ENCODE measurements at places on chromosomes 12 and 14.
A peak's percentile ranks its signal among the peaks of the same experiment; 100 is the strongest.

DNA sequence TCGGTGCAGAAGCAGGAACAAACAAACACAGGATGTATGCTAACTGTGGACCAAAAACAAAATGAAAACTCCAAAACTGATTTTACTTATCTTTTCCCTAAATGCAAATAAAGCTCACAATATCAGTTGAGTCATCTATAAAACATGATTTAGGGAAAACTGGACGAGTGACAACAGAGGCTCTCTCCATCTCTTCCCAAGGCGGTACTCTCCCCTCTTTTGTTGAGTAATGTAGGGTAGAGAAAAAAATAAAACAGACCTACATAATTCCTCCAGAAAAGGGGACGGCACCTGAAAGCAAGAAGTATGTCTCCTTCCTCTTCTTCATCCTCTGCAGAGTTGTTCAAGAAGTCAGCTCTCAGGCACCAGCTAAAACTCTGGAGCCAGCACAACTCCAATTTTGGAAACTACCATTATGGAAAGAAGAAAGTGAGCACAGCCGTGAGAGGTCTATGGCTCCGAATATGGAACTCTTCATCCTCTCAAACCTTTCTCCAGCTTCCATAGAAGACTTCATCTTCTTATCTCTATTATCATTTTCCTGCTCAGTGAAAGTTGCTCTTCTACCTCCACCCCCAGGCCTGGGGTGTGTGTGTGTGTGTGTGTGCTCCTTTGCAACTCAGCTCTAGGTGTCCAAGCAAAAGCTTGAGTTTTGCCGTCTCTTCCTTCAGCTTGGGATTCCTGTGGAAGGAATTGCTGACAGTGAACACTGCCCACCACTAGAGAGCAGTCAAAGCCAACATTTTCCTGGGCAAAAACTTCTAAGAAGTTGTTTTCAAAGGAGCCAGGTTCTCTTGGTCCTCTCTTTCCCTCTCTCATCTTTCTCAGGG is 155.4 kb downstream of the DIO2 start:
- DNase-seq, result no peak

DNA sequence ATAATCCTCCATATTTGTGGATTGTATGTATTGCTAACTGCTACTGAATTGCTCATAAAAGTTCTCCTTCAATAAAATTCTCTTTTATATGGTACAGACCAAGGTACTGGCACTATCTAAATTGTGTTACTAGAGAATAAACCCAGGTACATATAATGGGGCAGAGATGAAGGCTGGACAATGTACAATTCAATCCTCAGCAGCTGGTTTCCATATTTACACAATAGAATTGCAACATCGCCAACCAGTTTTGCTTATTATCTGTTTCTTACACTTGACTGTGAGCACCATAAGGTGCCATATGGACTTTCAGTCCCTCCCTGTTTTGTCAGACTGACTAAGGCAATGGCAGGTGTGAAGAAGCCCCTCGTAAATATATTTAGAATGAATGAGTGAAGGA is 18.1 kb downstream of the KITLG start:
- no peak for DNase-seq

GRCh38 chr12:57766464-57767304 is at the start of gene CYP27B1:
CYP27B1 (minus strand) TSS chr12:57767078; CDS start chr12:57767041, 37 bp downstream.
- no peak for DNase-seq

GRCh38 chr14:22630486-22630885 is 13.7 kb downstream of the OR6J1 start:
- DNase-seq, result no peak

- no peak for DNase-seq
These were observed 12.5 kb downstream of the PGAM5 start for GRCh38 chr12:132723015-132723763.

DNA sequence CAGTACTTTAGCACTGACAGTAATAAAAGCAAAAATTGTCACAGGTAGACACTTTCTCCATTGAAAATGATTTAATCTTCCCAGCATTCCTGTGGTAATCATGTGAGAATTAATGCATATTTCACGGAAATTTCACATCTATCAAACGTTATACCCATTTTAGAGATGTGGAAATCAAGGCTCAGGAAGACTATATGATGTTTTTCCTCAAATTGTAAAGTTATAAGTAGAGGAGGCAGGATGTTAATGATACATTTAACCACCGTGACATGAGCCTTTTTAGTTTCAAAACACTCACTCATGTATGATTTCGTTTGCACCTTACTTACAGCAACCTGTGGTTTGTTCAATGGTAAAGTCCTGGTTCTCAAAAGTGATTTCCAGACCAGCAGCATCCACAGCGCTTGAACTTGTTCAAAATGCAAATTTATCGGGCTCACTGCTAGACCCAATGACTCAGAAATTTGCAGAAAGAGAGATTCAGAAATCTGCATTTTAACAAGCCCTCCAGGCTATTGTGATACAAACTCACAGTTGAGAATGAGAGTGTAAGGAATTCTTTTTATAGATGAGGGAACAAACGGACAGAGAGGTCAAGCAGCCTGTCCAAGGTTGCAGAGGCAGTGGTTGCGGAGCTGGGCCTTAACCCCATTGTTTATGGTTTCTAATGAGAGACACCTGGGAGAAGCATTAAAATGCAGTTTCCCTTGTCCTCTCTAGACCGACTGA is 654.8 kb upstream of the TBX3 start:
- DNase-seq, result no peak

DNA sequence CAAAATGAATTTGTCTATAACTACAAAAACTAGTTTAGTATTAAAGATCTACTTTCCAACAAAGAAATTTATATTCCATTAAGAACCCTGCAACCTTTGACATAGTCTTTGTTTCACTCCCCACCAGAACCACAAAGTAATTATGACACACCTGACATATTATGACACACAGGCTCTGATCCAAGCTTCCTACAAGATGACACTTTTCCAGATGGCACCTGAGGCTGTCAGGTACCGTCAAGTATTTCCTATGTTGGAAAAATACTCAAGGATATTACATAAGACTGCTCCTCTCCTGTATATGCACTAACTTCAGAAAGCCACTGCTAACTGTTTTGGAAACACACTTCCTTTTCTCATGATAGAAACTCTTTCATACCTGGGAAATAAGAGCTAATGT is 38.9 kb downstream of the STXBP6 start:
- no peak for DNase-seq

GRCh38 chr12:59600171-59600570 is 4.3 kb downstream of the SLC16A7 start:
- no peak for DNase-seq

DNA sequence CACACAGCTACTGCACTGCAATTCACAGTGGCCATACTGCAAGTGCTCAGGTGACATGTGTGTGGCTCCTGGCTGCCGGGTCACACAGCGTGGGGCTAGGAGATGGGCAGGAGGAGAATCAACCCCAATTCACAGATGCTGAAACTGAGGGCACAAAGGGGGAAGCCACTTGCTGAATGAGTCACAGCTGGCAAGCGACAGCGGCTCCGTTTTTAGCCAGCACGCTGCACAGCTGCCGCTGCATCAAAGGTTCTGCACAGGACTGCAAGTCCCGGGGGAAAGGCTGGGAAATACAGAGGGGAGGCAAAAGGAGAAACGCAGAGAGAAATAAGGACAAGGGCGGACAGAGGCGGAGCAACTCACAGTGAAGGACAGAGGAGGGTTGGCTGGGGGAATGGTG is 57.9 kb downstream of the KDM2B start:
- no peak for DNase-seq

DNA sequence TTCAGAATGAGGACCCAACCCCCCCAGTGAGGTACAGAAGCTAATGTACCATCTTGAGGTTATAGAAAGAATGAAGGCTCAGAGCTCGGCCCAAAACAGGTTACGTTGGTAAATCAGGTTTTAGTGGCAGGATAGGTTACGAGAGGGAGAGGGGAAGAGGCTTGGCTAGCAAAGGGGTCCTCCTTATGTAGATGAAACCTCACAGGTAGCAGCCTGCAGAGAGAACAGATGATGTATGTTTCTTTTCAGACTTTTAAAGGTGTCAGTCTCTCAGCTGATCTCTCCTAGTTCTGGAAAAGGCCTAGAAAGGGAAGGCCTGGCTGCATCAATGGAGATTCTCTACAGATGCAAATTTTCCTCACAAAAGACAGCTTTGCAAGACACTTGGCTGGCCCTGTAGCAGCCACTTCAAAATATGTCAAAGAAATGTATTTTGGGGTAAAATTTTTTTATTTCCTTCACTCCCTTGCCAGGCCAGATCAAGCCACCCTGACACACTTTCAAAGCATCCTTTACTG is 71.7 kb upstream of the CPSF6 start:
- no peak for DNase-seq

DNA sequence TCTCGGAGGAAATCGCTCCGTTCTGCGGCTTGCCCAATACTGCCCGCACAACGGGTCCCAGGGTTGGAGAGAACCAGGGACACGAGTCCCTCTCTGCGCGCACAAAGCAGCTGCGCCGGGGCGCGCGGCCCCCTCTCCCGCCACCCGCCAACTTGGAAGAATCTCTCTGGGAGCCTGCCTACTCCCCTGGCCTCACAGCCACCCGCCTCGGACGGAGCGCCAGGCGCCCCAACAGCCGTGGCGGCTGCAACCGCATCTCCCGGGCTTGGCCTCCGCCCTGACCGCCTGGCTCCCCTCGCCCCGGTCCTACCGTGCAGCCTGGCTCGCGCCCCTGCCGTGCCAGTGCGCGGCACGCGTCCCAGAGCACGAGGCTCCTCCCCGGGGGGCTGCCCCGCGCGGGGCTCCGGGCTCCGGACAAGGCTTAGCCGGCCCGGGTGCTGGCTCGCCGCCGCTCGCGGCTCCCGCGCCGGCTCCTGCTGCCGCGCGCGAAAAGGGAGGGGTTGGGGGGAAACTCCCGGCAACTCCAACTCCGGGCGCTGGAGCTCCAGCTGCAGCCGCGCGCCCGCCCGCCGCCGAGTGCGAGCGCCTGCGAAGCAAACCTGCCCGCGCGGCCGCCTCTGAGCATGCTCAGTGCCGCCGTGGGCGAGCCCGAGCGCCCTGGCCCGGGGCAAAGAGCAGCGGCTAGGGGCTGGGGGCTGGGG is at the start of gene STXBP6:
Gene STXBP6, minus strand, starts transcription at position 580 of the 701 bp plus-strand sequence. CDS start 75,329 bp downstream, outside the sequence.
- DNase-seq, result no peak

DNA sequence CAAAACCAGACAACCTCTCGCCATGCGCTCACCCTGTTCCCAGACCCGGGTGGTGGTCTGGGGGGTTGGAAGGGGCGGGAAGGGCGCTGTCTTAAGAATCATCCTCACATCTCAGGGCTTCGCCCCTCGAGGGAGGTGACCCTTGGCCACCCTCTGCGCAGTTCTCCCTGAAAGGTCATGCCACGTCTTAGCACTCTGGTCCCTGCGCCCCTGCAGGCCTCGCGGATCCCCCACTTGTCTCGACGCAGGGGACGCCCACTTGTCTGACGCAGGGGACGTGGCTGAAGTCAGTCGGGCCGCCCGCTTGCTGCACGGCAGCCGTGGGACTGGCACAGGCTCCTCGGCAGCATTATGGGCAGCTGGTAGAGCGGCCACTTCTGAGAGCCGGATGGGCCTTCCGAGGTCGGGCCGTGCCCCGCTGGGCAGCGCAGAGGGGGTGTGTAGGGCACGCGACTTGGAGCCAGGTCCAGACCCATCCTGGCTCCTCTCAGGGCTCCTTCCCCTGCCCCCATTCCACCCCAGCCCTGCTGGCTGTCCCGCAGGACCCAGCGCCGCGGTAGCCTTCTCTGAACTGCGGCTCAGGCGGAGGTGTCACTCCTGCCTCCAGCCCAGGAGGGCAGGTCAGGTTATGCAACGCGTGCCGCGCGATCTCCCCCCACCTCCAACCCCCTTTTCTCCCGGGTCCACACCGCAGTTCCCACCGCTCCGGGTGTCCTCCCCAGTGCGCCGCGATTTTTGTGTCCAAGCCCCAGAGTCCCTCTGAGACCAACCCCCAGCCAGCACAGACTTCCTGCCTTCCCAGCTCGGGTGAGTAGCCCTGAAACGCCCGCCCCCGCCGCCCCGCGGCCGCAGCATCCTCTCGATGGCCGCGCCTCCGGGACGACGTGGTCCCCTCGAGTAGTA is 40.9 kb upstream of the CAPRIN2 start:
- no peak for DNase-seq

DNA sequence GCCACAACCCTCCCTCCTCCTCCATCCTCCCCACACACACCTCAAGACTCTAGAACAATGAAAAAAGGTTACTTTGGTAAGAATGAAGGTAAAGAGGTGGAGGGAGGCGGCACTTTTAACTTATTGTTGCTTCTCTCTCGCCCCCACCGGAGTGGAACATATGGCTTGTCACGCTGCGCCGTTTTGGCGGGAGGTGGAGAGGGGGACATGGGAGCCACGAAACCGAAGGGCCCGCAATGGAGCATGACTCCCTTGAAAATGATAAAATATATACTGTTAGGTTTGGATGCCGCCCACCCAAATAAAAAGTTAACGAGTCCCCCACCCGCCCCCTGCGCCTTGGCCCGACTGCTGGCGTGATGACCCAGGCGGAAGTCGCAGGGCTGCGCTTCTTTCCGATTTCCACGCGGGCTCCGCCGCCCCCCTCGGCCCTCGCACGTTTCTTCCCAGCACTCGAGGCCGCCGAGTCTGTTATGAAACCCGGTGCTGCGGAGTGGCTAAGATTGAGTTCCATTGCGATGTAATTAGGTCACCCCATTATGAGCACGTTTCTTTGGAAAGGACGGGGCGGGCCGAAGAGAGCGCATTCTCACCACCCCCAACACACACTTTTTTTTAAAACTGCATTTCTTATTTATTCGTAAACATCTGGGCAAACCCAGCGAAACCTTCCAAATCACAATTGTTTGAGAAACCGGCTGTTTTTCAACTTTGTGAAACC is 1.4 kb upstream of the ZFP36L1 start:
- peak; percentile 74 for DNase-seq

DNA sequence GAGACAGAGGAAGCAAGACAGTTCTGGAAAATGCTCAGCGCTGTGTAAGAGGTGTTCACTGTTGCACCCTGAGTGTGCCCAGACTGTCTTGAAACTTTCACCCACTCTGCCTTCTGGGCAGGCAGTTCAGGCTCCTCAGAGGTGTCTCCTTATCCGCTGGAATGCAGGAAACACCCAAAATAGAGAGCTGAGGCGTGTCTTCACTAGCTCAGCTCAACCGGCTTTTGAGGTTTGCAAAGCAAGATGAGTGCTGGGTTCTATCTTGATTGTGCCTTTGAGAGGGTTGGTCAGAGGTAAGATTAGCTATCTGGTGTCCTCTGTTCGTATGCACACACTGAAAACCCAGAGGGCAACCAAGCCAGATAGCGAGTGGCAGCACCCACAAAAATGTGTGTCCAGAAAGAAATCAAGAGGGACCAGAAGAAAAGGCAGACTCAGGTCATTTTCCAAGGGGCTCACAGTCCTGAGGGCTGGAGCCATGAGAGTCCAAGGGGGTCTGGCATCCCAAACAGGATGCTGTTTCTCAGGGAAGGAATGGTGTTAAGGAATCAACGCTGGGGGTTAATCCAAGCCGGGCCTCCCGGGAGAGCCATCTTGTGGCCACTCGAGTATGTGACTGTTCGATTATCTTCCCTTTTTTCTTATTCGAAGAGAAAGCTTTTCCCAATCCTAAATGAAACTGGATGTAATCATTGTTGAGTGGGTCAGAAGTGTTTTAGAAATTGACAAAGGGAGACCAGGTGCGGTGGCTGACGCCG is 47.1 kb downstream of the TBX3 start:
- no peak for DNase-seq
